Iris pigment epithelial cell (primary cell): ENCODE measurements at places on chromosomes 7 and 10.

- DNase-seq: peak; percentile 57
Observed at GRCh38 chr10:35372329-35372728, 36.0 kb downstream of the CCNY start.

GRCh38 chr7:21281193-21281592 is 146.7 kb upstream of the SP4 start:
- DNase-seq: no peak

GRCh38 chr7:35498416-35498815 is 196.5 kb downstream of the HERPUD2 start:
- DNase-seq: no peak

- no peak for DNase-seq
Observed at GRCh38 chr7:70525991-70526390, 606.0 kb upstream of the GALNT17 start.

- DNase-seq: peak; percentile 83
Observed at GRCh38 chr10:119803264-119803663, 69.4 kb downstream of the MCMBP start.

GRCh38 chr10:96789571-96790108 is 42.5 kb upstream of the LCOR start:
- DNase-seq: no peak

DNA sequence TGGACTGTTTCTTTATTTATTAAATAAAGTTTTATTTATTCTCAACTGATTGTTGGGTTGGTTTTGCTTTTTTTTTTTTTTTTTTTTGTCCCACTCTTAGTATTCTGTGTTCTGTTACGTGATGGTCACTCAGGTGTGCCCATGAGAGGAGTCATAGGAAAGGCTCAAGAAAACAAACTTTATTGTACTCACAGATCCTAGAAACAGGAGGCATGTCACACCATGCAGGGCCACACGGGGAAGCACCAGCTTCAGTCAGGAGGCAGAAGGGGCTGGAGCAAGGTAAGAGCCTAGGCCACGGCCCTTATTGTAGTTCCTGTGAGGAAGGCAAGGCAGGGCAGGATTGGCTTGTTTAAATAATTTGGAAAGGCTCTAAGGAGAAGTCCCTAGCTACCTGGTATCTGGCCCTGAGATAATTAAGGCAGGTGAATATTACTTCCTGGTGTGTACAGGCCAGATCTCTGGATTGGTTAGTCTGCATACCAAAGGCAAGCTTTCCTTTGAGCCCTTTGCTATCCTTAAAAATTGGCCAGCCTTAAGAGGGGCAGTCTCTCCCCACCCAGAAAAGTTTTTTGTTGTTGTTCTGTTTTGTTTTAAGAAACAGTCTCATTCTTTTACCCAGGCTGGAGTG is 8.3 kb downstream of the ATOH7 start:
- DNase-seq: peak; percentile 9

- DNase-seq: no peak
Observed at GRCh38 chr10:50503661-50504320, 120.0 kb downstream of the SGMS1 start.
